Chondrocyte (in vitro differentiated cells): ENCODE measurements at places on chromosomes 3 and 15.
A peak's percentile ranks its signal among the peaks of the same experiment; 100 is the strongest.

DNA sequence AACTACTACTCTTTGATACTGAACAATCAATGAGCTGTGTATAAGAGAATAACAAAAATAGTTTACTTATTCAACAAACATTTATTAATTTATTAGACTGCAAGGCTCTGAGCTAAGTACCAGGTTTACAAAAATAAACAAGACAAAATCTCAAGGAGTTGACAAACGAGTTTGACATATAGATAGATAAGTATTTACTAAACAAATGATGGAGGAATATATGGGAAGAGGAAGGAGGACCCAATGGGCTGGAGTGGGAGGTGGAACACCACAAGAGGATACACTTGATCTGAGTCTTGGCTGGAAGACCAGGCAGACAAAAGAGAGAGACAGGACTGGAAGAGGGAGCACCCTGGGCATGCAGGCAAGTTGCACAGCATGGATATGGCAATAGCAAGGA lies 47.5 kb upstream of the FSIP1 start:
- peaks cover 34% of the 10 kb centered on the region for H3K4me1 ChIP-seq
- no peaks in the 10 kb centered on the region for H3K36me3 ChIP-seq
- no peaks in the 10 kb centered on the region for H3K27me3 ChIP-seq
- no peak for DNase-seq
- no peak overlapping the region for H3K4me3 ChIP-seq

DNA sequence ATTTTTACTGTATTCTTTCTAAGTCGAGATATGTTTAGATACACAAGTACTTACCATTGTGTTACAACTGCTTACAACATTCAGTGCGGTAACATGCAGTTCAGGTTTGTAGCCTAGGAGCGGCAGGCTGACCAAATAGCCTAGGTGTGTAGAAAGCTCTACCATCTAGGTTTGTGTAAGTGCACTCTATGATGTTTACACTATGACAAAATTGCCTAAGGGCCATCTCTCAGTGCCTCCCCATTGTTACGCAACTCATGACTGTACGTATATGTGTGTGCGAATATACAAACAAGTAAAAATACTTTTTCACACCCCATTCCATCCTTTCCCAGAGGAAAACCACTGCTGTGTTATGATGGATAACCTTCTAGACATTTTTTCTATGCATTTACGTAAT lies 44.3 kb downstream of the PXYLP1 start:
- DNase-seq: no peak
- no peaks in the 10 kb centered on the region for H3K27me3 ChIP-seq
- peaks cover 65% of the 10 kb centered on the region for H3K4me1 ChIP-seq
- no peaks in the 10 kb centered on the region for H3K36me3 ChIP-seq
- H3K4me3 ChIP-seq: no peak overlapping the region

DNA sequence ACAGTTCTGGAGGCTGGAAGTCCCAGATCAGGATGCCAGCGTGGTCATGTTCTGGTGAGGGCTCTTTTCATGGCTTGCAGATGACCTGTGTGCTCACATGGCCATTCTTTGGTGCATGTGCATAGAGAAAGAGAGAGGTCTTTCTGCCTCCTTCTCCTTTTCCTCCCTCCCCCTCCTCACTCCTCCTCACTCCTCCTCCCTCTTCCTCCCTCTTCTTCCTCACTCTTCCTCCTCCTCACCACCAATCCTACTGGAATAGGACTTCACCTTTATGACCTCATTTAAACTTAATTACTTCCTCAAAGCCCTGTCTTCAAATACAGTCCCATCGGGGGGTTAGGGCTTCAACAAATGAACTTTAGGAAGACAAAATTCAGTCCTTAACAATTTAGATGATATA lies 23.8 kb downstream of the ZNF654 start:
- H3K4me3 ChIP-seq: no peak overlapping the region
- peaks cover 14% of the 10 kb centered on the region for H3K4me1 ChIP-seq
- DNase-seq: no peak
- H3K27me3 ChIP-seq: no peaks in the 10 kb centered on the region

GRCh38 chr3:147816752-147817151 lies 407.6 kb downstream of the ZIC1 start:
- no peaks in the 10 kb centered on the region for H3K36me3 ChIP-seq
- H3K27ac ChIP-seq: no peak overlapping the region
- DNase-seq: no peak
- peaks cover 8% of the 10 kb centered on the region for H3K4me1 ChIP-seq
- H3K27me3 ChIP-seq: no peaks in the 10 kb centered on the region

DNA sequence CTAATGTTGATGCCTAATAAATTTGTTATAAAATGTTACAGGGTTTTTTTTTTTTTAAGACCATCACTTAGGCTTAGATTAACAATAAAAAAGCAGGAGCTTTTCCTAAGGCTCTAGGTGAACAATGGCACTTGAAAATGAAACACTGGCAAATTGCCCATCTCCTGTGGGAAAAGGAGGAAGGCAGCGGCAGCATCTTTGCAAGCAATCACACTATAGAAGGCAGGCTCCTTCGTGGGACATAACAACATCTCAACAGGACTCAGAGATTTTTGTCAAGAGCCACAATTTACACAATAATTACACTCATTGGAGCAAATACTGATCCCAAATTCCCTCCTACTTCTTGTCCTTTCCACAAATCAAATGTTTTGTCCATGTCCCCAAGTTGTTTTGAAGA lies 646.7 kb downstream of the ROBO2 start:
- H3K27ac ChIP-seq: no peak overlapping the region
- no peak overlapping the region for H3K4me3 ChIP-seq
- H3K27me3 ChIP-seq: peaks cover 2% of the 10 kb centered on the region
- DNase-seq: no peak

DNA sequence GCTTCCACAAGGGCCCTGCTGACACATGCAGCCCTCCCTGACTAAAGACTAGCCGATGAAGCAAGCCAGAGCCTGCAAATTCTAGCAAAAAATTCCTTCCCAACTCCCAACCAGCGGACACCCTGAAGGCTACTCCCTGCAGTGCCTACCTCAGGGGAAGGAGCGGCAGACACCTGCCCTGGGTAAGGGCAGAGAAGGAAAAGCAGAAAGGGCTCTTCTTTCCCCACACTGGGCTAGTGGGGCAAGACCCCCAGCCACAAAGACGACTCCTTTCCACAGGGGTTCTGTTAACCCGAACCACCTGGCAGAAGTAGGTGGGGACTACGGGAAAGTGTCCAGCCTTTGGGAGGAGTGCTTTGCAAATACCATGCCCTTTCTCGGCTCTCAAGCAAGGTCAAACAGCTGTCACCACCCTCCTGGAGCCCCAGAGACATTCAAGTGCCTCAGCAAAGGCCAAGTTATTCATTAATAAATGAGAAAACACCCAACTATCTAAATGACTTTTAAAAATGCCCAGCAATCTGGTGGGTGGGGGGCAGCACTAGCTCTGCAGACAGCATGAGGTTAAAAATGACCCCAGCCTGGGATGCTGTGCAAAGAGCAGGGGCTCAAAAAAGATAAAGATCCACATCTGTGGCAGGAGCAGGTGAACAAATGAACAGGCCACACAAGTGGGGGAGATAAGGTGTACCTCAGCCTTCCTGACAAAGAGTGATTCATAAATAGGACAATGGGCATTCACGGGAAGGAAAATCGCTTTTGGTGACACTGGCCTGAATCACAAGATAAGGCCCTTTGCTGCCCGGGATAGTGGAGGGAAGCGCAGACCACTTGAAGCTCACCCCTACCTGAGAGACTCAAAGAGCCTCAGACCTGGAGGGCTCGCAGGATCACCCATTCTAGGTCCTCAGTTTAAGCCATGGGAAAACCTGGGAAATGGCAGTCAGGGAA lies 33.0 kb downstream of the CCDC12 start:
- DNase-seq: no peak
- peak overlapping the region; percentile 45 for H3K27ac ChIP-seq
- H3K4me1 ChIP-seq: peaks cover 39% of the 10 kb centered on the region

- H3K36me3 ChIP-seq: peaks cover 16% of the 10 kb centered on the region
- H3K27me3 ChIP-seq: no peaks in the 10 kb centered on the region
- H3K4me3 ChIP-seq: no peak overlapping the region
- no peak overlapping the region for H3K27ac ChIP-seq
- peaks cover 9% of the 10 kb centered on the region for H3K4me1 ChIP-seq
Observed at GRCh38 chr15:67224889-67225288, 29.6 kb downstream of the AAGAB start.

DNA sequence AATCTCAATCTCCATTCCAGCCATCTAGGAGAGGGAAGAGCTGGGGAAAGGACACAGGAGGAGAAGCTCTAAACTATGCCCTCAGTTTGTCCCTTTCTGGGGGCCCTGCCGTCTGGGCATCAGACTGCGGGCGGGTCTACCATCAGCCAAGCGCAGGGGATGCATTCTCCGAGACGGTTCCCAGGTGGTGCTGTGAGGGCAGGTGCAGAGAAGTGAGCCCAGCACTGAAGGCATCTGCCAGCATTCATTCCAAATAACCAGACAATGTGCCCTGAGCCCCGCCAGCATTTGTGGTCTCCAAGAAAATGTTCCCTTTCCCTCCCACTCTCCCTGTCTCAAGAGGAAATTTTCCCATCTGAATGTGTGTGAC lies 265.7 kb downstream of the XXYLT1 start:
- DNase-seq: no peak
- H3K4me3 ChIP-seq: no peak overlapping the region
- no peaks in the 10 kb centered on the region for H3K36me3 ChIP-seq
- H3K4me1 ChIP-seq: peaks cover 13% of the 10 kb centered on the region

GRCh38 chr15:43255376-43255775 lies 11.4 kb downstream of the TGM5 start:
- no peak overlapping the region for H3K4me3 ChIP-seq
- no peak for DNase-seq
- peaks cover 17% of the 10 kb centered on the region for H3K27me3 ChIP-seq
- H3K4me1 ChIP-seq: peaks cover 19% of the 10 kb centered on the region
- no peak overlapping the region for H3K27ac ChIP-seq
- H3K36me3 ChIP-seq: no peaks in the 10 kb centered on the region

DNA sequence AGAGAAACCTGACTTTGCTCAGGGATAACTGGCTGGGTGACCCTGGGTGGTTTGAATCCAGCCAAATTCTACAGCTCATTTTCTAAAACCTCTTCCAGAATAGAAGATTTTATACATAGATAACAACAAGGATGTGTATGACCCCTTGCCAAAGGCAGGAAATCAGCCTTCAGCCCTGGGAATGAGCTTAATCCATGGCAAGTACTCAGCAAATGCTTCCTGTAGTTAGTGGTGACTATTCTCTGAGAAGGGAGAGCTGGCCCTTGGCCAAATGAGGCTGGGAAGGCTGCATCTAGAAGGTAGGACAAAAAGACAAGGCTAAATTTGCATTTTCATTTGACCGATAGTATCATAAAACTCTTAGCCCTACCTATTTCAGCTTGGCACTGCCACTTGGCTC lies 4.6 kb upstream of the HACD3 start:
- H3K36me3 ChIP-seq: no peaks in the 10 kb centered on the region
- no peak for DNase-seq
- no peaks in the 10 kb centered on the region for H3K27me3 ChIP-seq
- no peak overlapping the region for H3K27ac ChIP-seq
- no peak overlapping the region for H3K4me3 ChIP-seq

- no peaks in the 10 kb centered on the region for H3K27me3 ChIP-seq
- peaks cover 19% of the 10 kb centered on the region for H3K4me1 ChIP-seq
- no peak overlapping the region for H3K4me3 ChIP-seq
- DNase-seq: no peak
- no peak overlapping the region for H3K27ac ChIP-seq
Observed at GRCh38 chr3:64303881-64304280, 78.6 kb upstream of the PRICKLE2 start.

- H3K4me1 ChIP-seq: no peaks in the 10 kb centered on the region
- H3K27ac ChIP-seq: no peak overlapping the region
- no peak for DNase-seq
- no peak overlapping the region for H3K4me3 ChIP-seq
Observed at GRCh38 chr3:167684388-167684993, 30.7 kb upstream of the WDR49 start.

- no peak overlapping the region for H3K27ac ChIP-seq
- no peak overlapping the region for H3K4me3 ChIP-seq
- DNase-seq: no peak
- H3K4me1 ChIP-seq: peaks cover 13% of the 10 kb centered on the region
- peaks cover 2% of the 10 kb centered on the region for H3K36me3 ChIP-seq
Observed at GRCh38 chr3:124163689-124164088, 171.8 kb upstream of the ROPN1 start.

- peaks cover 2% of the 10 kb centered on the region for H3K27me3 ChIP-seq
- H3K27ac ChIP-seq: no peak overlapping the region
- no peak for DNase-seq
- no peak overlapping the region for H3K4me3 ChIP-seq
- H3K36me3 ChIP-seq: no peaks in the 10 kb centered on the region
Observed at GRCh38 chr3:22322861-22323260, 571.9 kb upstream of the ZNF385D start.

- H3K4me1 ChIP-seq: peaks cover 92% of the 10 kb centered on the region
- H3K36me3 ChIP-seq: no peaks in the 10 kb centered on the region
- no peaks in the 10 kb centered on the region for H3K27me3 ChIP-seq
- H3K27ac ChIP-seq: peak overlapping the region; percentile 88
Observed at GRCh38 chr3:172098698-172099494, 59.5 kb downstream of the FNDC3B start.

DNA sequence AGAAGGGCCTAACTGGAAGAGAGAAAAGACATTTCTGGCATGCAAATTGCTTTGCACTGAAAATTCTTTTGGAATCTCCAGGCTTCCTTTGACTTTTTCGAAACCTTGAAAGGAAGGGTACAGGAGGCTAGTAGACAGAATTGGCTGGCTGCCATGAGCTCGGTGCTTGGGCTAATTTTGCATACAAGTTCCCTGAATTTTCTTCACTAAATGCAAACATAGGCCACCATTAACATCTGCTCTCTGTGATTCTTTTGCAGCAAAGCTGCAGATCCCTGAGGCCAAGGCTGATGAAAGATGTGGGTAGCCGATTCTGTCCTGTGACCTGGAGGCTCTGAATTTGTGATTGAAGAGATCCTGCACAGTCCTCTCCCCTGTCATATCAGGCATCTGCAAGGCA lies 247.8 kb upstream of the MCTP2 start:
- peaks cover 5% of the 10 kb centered on the region for H3K4me1 ChIP-seq
- no peaks in the 10 kb centered on the region for H3K27me3 ChIP-seq
- no peaks in the 10 kb centered on the region for H3K36me3 ChIP-seq
- no peak for DNase-seq
